MCF 10A (cell line): ENCODE measurements at places on chromosomes 2 and 18.

DNA sequence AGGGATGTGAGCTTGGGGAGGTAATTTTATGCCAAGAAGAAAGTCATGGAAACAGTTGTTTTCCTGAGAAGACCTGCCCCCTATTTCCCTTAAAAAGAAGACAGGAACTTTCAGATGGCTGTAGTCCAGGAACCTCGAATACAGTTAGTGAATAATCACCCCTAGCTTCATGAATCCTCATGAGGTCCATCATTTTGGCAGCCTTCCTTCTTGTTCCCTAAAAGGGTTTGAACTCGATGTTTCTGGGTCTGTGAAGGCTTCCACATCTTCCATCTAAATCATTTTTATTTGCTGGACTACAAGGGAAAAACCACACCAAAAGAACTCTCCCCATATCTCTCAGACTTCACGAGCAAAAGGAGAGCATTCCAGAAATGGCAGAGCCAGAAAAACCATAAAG lies 290.8 kb downstream of the SLC4A3 start:
- no peak overlapping the region for H3K4me3 ChIP-seq

- no peaks in the 10 kb centered on the region for H3K4me1 ChIP-seq
- no peaks in the 10 kb centered on the region for H3K36me3 ChIP-seq
- no peak overlapping the region for H3K4me3 ChIP-seq
- H3K27ac ChIP-seq, result no peak overlapping the region
Measured at GRCh38 chr2:219769090-219769910, 141.9 kb downstream of the SLC4A3 start.

DNA sequence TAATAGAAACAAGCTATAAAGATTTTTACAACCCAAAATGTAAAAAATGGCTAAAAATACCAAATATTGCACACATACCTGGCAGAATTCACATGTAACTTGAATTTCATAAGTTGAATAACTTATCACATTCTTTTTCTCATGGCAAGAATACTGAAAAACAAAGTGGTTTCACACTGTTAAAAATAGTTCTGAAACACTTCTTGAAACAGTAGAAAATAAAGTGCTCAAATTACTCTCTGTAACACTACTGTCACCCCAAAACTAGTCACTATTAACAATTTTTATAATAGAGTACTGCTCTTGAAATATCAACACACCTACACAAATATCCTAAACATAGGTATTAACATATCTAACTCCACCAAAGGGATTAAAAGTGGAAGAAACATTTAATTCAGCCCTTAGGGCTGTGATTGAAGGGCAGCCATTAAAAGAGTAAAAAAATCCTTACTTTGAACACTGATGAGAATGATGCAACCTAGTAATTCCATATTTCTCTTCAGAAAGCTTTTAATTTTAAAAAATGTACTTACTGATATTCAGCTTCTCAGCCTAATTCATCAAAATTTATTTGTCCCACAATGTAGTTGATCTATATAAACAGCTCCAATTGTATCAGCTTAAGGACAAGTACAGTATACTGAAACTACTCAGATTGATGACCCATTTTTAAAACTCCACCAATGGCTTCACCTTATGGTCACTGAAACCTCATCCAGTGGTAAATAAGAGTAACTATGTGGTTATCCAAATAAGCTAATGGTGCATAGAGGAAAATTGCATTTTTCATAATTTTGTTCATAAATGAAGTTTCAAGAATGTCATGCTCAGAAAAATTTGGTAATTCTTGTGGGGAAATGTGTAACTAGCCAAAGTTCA lies 31.4 kb downstream of the ATF2 start:
- no peak overlapping the region for H3K27ac ChIP-seq
- no peak for DNase-seq
- peaks cover 37% of the 10 kb centered on the region for H3K36me3 ChIP-seq
- H3K27me3 ChIP-seq, result no peaks in the 10 kb centered on the region
- no peaks in the 10 kb centered on the region for H3K4me1 ChIP-seq

GRCh38 chr18:68723539-68723938 lies 8.6 kb upstream of the TMX3 start:
- no peaks in the 10 kb centered on the region for H3K36me3 ChIP-seq
- no peak for DNase-seq
- no peaks in the 10 kb centered on the region for H3K4me1 ChIP-seq
- no peak overlapping the region for H3K4me3 ChIP-seq

GRCh38 chr2:6089474-6089873 lies 397.3 kb downstream of the SOX11 start:
- H3K36me3 ChIP-seq, result no peaks in the 10 kb centered on the region
- no peaks in the 10 kb centered on the region for H3K4me1 ChIP-seq
- H3K27ac ChIP-seq, result no peak overlapping the region
- DNase-seq, result no peak

GRCh38 chr2:112686348-112687217 lies 34.2 kb upstream of the NT5DC4 start:
- no peak for DNase-seq
- H3K36me3 ChIP-seq, result no peaks in the 10 kb centered on the region
- no peaks in the 10 kb centered on the region for H3K27me3 ChIP-seq
- H3K27ac ChIP-seq, result no peak overlapping the region

GRCh38 chr18:71327441-71327840 lies 1038.6 kb downstream of the SOCS6 start:
- no peaks in the 10 kb centered on the region for H3K36me3 ChIP-seq
- no peak for DNase-seq
- no peak overlapping the region for H3K27ac ChIP-seq
- H3K27me3 ChIP-seq, result peaks cover 28% of the 10 kb centered on the region
- H3K4me3 ChIP-seq, result no peak overlapping the region

DNA sequence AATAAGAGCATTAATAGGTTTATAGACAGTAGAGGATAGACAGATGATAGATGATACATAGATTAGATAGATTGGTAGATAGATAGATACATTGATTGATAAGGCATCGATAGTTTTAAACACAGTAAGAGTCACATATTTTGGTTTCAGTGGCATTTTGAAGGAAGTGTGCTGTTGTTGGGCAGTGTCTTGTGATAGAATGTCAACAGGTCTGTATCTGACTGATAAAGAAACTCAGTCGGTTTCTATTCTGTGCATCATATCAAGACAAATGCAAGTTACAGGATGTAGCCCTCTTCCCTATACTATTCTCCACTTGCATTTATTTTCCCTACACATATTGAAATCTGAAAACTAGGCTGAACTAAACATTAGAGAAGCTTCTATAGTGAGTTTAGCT lies 1229.0 kb upstream of the ZEB2 start:
- H3K4me3 ChIP-seq, result no peak overlapping the region
- no peak for DNase-seq
- H3K4me1 ChIP-seq, result peaks cover 36% of the 10 kb centered on the region
- H3K36me3 ChIP-seq, result no peaks in the 10 kb centered on the region
- no peak overlapping the region for H3K27ac ChIP-seq

DNA sequence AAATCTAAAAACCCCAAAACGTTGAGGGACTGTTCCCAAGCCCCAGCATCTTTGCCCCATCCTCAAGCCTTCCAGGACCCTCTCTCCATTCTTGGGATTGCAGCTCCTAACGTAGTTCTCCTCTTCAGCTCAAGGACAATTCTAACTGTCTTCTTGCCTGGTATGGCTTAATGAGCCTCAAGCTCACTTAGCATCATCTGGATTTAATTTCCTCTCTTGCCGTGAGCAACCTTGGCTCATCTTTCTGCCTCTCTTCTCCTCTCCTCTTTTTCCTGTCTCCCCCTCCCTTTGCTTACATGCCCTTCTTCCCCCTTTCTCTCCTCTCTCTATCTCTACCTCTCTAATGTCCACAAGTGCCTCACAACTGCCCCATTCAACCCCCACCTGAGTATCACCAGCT lies 44.2 kb downstream of the TACR1 start:
- H3K36me3 ChIP-seq, result no peaks in the 10 kb centered on the region
- H3K4me1 ChIP-seq, result no peaks in the 10 kb centered on the region
- H3K4me3 ChIP-seq, result no peak overlapping the region
- no peak for DNase-seq
- no peak overlapping the region for H3K27ac ChIP-seq
- H3K27me3 ChIP-seq, result no peaks in the 10 kb centered on the region

GRCh38 chr2:79162132-79162531 lies 2.6 kb upstream of the REG3A start:
- no peak overlapping the region for H3K4me3 ChIP-seq
- no peaks in the 10 kb centered on the region for H3K36me3 ChIP-seq
- DNase-seq, result no peak
- no peaks in the 10 kb centered on the region for H3K4me1 ChIP-seq
- H3K27ac ChIP-seq, result no peak overlapping the region
- no peaks in the 10 kb centered on the region for H3K27me3 ChIP-seq
